Activated T-cell treated with anti-CD3 and anti-CD28 coated beads, Interleukin-2, amount 50 U/mL, for 72 hours (primary cell): ENCODE measurements at places on chromosomes 3 and 15. TPM values are rescaled to one million over a fixed set of nuclear protein-coding genes. Genes with fewer than 3 reads are reported as not detected.

DNA sequence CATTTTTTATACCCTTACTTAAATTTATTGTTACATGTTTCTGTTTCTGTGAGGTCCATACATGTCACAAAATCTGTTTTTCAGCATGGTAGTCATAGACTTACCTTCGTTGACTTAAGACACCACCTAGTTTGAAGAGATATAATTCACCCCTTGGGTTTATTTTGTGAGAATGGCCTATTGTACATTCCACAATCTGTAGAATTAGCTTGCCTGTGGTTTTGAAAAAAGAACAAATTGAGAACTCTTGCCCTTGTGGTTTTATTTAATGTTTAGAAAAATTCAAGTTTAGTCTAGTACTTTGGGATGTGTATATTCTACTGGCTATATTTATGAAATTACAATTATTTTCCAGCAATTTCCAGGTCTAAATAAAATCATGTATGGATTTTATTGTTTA is 31.6 kb downstream of the FILIP1L start:
- no peak for DNase-seq

DNA sequence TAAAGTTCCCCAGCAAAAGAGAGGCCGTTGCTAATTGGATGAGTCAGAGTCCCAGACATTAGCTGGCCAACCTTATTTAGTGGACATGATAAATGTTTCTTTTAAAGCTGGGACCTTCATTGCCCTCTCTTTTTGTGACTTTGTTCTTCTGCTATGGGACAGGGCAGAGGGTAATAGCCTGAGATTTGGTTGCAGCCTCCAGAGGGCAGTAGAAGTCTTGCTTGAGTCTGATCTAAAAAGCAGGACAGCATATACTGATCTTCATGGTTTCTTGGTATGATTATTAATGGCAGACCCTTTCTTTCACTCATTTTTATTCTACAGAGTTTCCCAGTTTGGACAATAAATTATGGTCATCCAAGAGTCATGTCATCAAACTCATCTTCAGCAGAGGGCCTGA is 25.1 kb upstream of the ZKSCAN7 start:
- DNase-seq = peak; percentile 21

ISLR2 gene
- total RNA-seq = not detected

DNA sequence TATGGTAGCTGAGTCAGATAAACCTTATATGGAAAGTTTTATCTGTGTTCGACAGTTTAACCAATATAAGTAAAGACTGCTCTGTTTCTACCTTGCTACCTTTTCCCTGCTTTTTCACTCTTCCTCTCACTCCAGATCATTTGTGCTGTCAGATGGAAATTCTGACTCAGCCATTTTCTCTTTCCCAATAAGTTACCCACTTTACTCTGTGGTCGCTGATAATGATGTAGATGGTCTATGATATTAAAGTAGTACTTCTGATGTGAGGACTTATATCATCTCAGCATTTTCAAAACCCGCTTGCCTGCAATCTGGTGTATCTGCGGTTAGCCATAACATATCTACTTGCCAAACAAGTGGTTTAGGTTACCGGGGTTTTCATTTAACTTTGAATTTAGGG is 15.0 kb upstream of the UTS2B start:
- DNase-seq = no peak

LSAMP gene
- total RNA-seq = not detected

GP9 gene
- total RNA-seq = not detected

DNA sequence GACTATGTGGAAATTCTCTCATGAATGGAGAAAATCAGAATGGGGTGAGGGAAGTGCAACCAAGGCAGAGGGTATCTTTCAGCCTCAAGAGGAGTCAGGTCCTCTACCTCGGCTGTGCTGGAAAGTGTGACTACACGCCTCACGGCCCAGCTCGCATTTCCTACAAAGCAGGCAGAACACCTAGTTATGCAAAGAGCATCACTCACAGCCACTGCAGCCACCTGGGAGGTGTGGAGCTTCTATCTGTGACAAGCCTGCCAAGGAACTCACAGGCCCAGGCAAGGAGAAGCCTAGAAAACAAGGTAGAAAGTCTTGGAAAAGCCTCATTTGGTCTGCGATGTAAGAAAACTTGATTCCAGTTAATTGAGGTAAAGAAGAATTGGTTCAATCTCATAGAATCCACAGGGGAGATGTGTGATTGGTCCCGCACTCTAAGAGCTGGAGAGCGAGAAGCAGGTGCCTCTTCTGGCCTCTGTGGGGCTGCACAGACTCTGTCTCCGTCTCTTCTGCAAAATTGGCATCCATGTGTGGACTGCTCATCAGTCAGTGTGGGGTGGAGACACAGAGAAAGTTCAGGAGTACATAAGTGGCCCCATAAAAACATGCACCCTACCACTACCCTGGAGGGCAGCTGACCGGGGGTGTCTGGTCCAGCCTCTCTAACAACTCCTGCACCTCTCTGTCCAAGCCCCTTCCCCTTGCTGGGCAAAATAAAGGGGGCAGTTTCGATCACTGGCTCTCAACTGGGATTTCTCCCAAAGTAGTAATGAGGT is 76.8 kb downstream of the TAMM41 start:
- no peak for DNase-seq

GRCh38 chr3:114450008-114450596 is 156.3 kb downstream of the TIGIT start:
- DNase-seq = no peak

- DNase-seq = peak; percentile 72
Observed at GRCh38 chr15:69976366-69976994, 121.2 kb downstream of the TLE3 start.

- no peak for DNase-seq
Observed at GRCh38 chr3:6867269-6867668, 6.4 kb downstream of the GRM7 start.

- DNase-seq = no peak
Observed at GRCh38 chr15:95603802-95604201, 726.7 kb upstream of the NR2F2 start.

DNA sequence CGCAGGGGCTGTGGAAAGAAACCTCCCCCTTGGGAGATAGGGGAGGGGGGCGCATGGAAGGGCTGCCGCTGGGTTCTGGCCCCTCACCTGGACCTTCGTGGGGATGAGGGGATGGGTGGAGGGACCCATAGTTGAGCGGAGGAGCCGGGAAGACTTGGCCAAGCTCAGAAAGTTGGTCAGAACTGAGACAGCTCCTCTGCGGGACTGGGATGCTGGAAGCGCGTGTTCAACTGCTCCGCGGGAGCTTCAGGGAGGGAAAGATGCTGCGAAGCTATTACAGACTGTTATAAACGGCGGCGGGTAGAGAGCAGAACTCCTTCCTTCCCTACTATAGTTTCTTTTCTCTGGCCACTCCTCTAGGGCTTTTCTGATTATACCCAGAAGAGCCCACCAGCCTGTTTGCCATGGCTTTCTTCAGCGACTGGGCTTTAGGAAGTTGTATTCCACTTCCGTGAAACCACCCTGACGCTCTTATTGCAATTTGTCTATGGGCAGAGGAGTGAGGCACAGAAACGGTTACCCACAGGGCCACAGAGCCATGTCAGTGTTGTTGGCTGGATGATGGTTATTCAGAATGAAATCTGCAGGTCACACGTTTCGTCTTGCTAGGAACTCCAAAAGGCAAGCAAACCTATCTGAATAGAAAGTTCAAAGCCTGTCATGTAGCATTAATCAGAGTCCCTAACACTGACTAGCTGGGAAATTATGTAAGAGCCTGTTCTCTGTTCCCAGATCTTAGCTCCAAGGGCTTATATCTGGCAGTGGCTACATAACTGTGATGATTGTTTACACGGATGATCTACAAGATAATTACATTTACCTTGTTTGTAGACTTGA is 1.1 kb downstream of the SYNPR start:
- no peak for DNase-seq

DNA sequence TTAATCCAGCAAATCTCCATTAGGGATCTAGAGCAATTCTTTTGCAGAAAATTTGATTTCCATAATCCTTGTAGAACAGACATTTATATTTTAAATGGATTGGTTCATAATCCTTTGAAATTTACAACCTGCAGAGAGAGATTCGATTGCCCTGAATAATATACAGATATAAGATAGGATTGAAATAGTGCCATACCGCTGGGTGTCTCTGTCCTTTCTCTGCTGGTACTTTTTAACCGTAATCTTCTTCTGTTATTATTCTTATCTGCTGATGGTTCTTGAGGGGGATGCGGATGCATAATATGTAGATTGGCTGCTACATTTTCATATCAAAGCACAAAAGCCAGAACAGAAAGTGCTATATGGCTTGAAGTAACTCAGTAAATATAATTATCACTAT is 182.2 kb downstream of the CFAP20DC start:
- no peak for DNase-seq

DNA sequence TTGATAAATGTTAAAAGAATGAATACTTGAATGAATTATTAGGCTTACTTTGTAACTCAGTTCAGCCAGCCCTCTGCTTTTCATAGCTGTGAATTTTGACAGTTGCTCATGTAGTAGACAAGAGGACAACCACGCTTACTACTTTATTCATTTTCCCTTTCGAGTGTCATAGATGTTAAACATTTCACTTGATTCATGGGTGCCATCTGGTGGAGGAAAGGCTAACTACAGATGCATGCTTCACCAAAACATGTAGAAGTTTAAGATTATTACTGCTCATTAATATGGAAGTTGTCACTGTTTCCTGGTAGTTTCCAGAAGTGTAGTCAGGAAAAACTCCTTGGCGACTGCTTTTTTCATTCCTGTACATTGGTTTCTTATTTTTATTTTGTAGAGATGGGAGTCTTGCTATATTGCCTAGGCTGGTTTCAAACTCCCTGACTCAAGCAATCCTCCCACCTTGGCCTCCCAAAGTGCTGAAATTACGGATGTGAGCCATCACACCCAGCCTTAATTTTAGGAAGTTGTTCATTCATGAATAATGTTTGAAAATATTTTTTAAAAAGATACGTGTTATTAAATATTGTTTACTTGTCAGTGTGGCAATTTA is 163.2 kb downstream of the B3GALNT1 start:
- peak; percentile 64 for DNase-seq

DNA sequence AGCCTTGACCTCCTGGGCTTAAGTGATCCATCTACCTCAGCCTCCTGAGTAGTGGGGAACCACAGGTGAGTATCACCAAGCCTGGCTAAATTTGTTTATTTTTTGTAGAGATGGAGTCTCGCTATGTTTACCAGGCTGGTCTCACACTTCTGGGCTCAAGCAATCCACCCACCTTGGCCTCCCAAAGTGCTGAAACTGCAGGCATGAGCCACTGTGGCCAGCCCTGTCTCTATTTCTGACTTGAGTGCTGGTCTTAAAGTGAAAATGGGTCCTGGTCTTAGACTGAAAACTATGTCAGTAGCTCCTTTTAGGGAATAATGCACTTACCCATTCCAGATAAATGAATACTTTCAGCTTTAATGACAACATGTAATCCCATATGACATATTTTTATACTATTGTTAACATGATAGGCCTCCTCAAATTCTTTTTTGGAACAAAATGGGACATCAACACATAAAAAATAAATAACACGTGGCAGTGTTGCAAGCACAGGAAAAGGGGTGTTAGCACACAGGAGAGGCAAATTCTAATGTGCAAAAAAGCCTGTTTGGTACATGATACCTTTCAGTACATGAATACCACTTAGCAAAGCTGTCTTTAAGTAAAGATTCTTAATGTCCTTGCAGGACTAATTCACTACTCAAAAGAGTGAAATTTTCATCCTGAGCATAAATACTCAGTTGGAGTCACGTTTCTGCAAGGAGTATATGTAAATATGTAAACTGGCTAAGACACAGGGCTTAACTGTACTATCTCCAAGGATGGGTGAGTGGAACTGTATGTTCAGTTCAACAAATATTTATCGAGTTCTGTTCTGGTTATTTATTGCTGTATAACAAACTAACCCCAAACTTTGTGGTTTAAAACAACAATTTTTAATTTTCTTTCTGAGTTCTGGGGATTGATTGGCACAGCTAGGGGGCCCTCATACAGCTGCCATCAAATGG is 194.7 kb downstream of the NR1D2 start:
- DNase-seq = no peak

IGSF11 gene
- total RNA-seq = 0.19 TPM

DNA sequence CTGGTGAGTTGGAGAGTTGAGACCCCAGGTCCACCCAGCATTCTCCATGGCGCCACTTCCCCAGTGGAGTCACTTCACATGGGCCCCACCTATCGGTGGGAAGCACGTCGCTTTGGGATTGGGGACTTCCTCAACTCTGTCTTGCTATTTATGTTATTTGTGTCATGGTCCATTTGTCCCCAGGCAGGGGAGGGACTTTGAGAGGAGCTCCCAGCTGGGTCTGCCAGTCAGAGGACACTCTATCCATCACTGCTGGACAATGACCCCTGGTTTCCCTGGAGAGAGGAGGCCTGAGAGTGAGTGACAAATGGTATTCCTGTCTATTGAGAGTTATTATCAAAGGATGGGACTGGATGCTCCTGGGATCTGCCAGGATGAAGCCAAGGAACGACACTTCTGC is 127.6 kb downstream of the RAB11A start:
- no peak for DNase-seq

GABRA5 gene
- total RNA-seq = not detected
